Gastrocnemius medialis (tissue), 4 donors: ENCODE measurements at places on chromosomes 4 and X. TPM values are rescaled to one million over a fixed set of nuclear protein-coding genes. Genes with fewer than 3 reads are reported as not detected.

The RIBC1 gene
- total RNA-seq = not detected

The FAM47A gene
- total RNA-seq = not detected

The AKAP14 gene
- total RNA-seq = not detected

The ARHGEF38 gene
- not detected for total RNA-seq

The F8A2 gene
- total RNA-seq = not detected

The RBM46 gene
- total RNA-seq = not detected

The GAGE12E gene
- not detected for total RNA-seq

The INTU gene
- total RNA-seq = 2.5 TPM
